ENCODE measurements at places on chromosomes 4 and X.

DNA sequence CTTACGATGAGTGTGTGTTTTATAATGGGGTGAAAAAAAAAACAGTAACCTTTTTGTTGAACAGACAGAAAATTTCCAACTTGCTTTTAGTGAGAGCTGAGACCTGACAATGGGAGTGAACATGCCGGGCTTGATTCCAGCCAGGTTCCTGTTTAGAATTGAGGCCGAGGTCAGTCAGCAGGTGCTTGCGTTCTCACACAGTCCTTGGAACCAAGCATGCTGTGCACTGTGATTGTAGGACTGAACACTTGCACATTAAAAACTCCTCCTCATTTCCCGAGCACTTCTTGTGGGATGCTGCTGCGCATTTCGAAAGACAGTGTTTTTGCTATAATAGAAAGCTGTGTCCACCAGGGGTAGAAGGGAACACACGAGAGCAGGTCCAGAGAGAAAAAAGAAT is 51.8 kb downstream of the TMEM131L start:
- no peak for DNase-seq

- no peak for DNase-seq
Observed at GRCh38 chrX:34437586-34437985, 219.5 kb downstream of the TMEM47 start.

DNA sequence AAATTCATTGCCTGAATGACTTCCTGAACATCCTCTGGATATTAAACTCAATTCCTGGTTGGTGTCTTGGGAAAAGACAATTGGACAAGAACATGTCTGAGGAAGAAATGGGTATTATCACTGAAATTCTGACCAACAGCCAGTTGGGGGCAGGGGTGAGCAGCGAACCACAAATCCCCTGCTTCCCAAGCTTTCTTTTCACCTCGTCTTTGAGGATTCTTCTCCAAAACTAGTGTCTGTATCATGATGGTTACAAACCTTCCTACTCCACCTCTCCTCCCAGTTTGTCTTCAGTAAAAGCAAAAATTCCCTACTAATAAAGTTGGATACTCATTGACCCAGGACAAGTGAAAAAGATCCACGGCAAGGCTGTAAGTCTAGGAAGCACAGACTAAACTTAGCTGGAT is 48.3 kb upstream of the WDR1 start:
- no peak for DNase-seq

- DNase-seq, result no peak
Observed at GRCh38 chr4:102620697-102621497, 119.7 kb downstream of the NFKB1 start.

DNA sequence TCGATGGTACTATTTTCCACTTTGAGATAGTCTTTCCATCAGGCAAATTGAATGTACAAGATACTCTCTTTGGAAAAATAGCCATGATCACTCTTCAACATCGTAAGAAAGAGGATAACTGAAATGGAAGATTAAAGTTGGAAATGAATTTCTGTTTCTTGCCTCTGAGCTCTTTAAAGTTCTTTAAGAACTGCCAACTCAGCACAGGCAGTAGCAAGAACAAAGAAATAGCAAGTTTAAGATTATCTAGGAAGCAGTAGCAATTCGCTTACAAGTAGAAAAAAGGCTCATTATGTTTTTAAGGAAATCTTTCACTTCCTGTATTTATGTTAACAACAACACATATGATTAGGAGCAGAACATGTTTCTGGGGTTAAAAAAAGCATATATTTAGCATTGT is 127.6 kb downstream of the CDS1 start:
- no peak for DNase-seq

GRCh38 chr4:127400731-127401346 is 231.9 kb upstream of the INTU start:
- no peak for DNase-seq

DNA sequence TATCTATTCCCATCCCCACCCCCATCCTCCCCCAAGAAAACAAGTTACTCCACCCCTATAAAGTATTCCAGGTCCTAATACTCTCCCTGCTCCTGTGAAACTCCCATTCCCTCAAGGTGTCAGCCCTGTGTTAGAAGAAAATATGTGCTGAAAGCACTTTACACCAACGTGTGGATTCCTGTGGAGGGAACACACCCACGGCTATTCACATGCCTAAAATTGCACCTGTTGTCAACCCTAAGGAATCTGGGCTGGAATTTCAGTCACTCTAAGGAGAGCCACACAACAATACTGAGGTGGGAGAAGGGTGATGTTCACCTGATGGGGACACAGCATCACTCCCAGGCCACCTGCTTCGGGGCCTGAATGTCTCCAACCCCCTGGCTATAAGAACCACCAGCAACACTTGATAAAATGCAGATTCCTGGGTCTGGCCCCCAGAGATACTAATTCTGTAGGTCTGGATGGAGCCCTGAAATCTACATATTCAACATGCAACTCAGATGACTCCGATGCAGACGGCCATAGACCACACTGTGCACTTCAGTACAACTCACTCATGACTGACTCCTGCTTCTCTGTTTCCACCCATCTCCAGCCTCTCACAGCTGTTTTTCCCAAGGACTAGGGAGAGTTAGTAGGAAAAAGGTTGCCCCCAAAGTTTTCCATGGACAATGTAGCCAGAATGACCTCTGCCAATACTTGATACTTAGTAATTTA is 15.8 kb downstream of the SCD5 start:
- DNase-seq, result no peak

DNA sequence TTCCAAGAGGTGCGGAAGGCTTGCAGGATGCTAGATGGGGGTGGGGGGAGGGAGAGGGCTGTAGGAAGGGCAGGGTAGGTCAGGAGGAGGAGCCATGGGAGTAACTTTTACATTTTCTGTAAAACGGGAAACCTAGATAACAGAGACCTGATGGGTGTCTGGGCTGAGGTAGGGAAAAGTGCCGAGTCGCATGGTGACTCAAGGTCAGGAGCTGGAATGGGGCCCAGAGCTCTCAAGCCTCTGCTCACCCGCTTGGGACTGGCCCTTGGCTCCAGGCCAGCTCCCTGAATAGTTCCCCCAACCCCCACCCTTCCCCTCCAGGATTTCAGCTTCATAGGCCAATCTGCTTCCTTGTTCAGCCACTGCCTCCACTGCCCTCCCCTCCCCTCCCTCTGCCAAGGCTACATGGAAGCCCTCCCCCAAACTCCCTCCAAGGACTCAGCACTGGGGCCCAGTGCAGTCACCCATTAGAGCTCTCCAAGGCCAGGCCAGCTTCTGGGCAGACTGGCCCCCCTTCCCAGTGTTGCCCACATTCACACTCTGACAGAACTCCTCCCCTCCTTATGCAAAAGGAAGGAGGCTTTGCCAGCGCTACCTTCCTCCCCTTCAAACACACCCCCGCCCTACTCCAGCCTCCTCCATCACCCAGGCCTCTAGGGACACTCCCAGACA is 43.6 kb downstream of the TSC22D3 start:
- DNase-seq, result no peak

GRCh38 chr4:170413951-170414350 is 324.2 kb upstream of the AADAT start:
- DNase-seq, result no peak

Data from stimulated activated CD8-positive, alpha-beta memory T cell treated with anti-CD3 and anti-CD28 coated beads, Interleukin-2, amount 100 ng/mL, for 1 hour (primary cell).